ENCODE measurements at places on chromosomes 12 and 14.

DNA sequence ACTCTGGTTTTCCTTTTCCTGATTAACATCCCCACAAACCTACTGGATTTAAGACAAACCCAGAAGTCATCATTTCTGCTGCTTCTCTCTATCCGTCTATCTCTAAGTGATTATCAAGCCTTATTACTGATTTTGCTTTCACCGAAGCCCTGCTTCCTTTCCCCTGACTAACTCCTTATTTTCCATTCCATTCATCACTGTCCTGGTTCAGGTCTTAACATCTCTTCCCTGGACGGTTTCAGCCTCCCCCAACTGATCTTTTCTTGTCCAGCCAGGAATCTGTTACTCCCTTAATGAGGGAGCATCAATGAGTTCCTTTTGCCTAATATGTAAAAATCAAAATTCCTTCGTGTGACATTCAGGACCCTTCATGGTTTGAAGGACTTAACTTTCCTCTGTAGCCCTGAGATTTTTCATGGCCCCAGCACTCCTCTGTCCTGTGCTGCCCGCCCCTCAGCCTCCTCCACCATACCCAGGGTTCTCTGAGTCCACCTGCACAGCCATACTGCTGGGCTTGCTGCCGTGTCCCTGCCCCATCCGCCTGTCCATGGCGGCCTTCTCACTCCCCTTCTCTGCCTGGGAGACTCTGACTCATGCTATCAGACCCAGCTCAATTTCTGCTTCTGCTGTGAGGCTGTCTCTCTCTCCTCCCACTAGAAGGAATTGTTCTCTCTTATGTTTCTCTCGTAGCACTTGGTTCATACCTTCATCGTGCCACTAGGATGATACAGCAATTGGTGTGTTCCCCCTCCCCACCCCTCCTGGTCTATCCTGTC lies 167.8 kb upstream of the HIF1A start:
- peak; percentile 80 for DNase-seq

DNA sequence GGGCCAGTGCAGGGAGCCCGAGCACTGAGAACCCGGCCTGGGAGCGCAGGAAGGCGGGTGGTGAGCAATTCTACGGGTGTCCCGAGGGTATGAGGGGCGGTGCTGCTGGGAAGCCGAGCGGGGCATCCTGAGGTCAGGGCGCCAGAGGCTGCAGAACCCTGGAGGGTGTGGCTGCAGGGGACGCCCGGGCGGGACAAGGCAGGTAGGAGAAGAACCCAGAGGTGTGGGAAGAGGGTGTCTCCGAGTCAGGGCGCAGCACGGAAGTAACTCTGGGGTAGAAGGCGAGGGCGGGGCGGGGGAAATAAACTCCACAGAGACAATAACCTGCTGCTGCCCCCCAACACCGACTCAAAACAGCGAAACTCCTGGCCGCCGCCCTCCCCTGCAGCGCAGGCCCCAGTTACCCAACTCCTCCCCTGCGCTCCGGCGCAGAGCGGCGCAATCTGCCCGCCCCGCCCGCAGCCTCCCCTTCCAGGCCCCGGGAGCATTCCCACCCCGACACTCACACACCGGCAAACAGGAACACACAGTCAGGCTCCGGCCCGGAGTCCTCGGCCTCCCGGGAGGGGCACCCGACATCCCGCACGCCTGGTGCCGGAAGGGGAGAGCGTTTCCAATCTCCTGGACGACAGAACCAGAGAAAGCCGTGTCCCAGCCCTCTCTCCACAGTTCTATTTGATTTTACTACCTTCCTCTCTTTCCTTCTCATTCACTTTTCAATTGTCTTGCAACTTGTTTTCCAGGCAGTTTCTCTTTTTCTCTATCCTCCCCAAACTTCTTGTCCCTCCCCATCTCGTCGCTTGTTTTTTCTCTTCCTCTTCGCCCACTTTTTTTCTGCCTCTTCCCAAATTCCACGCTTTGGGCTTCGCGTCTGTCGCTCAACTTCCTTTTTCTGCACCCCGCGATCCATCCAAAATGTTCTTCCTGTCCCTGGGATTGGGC lies 2.4 kb downstream of the HRK start:
- DNase-seq, result peak; percentile 66

DNA sequence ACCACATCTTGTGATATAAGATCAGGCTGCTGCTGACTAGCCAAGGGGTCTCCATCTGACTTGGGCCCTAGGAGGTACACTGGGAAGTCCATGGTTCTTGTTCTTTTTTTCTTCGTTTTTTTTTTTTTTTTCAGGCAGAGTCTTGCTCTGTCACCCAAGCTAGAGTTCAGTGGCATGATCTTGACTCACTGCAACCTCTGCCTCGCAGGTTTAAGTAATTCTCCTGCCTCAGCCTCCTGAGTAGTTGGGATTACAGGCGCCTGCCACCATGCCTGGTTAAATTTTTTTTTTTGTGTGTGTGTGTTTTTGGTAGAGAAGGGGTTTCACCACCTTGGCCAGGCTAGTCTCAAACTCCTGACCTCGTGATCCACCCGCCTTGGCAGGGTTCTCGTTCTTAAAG lies 178.2 kb downstream of the RMST start:
- DNase-seq, result no peak

GRCh38 chr12:3545121-3545796 lies 54.3 kb downstream of the PRMT8 start:
- peak; percentile 28 for DNase-seq

GRCh38 chr14:42523666-42524065 lies 917.0 kb downstream of the LRFN5 start:
- DNase-seq, result peak; percentile 13

DNA sequence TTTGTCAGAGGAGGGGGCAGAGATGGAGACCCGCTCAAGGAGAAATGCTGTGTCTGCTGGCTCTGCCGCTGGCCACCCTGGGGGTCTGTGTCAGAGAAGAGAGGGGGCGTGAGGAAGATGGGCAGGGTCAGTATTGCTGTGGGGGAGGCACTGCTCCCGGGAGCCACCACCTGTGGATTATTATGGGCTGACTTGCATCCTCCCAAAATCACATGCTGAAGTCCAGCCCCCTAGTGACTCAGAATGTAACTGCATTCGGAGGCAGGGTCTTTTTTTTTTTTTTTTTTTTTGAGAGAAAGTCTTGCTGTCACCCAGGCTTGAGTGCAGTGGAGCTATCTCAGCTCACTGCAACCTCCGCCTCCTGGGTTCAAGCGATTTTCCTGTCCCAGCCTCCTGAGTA lies 12.3 kb downstream of the ABCD4 start:
- DNase-seq, result peak; percentile 20

GRCh38 chr12:32451816-32452215 lies 52.5 kb downstream of the FGD4 start:
- no peak for DNase-seq

- no peak for DNase-seq
Observed at GRCh38 chr12:108568338-108569154, 6.2 kb downstream of the ISCU start.

- peak; percentile 86 for DNase-seq
Observed at GRCh38 chr14:53924753-53925152, 31.9 kb downstream of the BMP4 start.

- no peak for DNase-seq
Observed at GRCh38 chr12:92769124-92769901, 66.5 kb downstream of the PLEKHG7 start.

DNA sequence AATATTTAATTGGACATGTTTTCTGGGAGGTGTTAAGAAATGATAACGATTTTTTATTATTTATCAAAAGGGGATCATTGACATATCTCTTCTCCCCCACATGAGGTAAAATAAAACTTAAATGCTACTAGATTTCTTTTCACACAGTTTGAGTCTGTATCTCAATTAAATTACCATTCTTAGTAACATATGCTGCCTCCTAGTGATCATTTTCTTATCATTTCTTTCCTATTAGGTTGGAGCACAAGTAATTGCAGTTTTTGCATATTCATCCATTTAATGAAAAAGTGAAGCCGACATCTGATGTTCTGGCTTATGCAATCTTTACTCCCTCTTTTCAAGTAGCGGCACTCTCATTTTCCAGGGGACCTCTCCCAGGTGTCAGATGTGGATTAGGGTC lies 24.9 kb downstream of the PUS7L start:
- DNase-seq, result no peak

GRCh38 chr12:77894556-77894955 lies 63.9 kb downstream of the NAV3 start:
- DNase-seq, result no peak

GRCh38 chr14:82239223-82239622 lies 705.6 kb upstream of the SEL1L start:
- no peak for DNase-seq

DNA sequence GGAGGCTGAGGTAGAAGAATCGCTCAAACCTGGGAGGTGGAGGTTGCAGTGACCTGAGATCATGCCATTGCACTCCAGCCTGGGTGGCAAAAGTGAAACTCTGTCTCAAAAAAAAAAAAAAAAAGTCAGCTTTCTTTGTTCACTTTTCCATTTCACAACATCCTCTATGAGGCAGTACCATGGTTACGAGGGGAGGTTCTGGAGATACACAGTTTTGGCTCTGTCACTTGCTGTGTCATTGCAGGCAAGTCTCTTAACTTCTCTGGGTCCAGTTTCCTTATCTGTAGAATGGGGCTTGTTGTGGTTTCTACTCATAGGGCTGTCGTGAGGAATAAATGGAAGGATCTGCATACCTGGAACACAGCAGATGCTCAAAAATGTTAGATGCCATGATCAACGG lies 75.6 kb upstream of the SLC24A4 start:
- no peak for DNase-seq

DNA sequence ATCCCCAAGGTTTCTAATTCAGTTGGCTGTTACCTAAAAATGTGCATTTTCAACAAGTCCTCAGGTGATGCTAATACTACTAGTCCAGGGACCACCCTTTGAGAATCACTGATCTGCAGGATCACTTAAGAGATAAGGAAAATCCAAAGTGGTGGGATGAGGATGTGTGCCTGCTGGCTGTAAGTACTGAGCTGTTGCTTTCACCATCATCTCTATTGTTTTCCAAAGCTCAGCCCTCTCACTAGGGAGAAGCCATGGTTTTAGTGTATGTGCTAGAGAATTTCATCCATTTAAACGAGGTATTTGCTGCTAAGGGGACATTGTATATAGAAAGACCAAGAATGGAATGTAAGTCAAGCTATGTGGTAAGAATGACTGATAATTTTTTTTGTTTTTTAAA lies 202.3 kb downstream of the KIF21A start:
- no peak for DNase-seq

- no peak for DNase-seq
Observed at GRCh38 chr14:29444805-29445204, 482.8 kb downstream of the PRKD1 start.

- DNase-seq, result no peak
Observed at GRCh38 chr12:65084579-65084978, 36.5 kb downstream of the WIF1 start.

DNA sequence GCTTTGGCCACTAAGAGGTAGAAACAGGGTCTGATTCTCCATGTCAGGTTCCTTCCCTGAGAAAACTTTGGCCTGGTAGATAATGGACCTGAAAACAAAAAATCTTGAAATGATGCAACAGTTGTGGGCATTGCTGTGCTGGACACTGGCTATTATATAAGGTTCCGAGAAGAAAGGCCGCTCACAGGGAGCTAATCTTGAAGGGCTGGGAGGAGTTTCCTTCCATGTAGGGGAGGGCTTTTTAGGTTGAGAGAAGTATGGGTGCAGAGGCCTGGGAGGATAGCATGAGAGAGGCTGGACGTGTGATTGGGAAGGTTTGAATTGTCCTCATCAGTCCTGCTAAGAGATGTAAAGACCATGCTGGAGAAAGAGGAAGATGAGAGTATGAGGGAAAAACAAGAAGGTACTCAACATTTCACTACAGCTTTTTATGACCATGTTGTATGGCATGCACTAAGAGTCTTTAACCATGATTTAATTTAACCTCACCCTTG lies 11.6 kb downstream of the LRRK2 start:
- DNase-seq, result no peak

GRCh38 chr12:104747955-104748354 lies 210.1 kb downstream of the SLC41A2 start:
- DNase-seq, result no peak

DNA sequence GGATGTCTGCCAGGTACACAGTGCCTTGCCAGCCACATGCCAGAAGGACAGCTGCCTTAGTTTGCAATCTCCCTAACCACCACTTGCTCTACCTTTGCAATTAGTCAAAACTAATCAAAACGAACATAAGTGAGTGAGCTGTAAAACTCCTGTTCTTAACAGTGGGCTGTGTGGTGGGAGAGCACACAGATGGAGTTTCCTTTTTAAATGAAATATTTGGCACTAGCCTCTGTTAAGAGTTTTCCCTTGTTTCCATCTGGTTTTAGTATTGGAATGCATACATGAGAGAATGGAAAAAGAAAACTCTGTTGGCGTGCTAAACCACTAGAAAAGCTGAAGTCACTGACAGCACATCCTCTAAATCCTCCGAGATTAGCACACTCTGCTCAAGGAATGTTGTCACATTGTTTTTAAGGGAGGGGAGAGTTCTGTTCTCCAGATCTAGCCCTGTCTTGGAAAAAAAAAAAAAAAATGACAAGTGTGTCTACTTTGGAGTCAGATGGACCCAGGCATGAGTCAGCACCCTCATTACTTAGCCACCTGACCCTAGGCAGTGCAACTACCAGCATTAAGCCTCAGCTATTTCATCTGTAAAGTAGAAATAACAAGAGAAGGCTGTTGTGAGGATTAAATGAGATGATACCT lies 83.9 kb downstream of the STXBP6 start:
- DNase-seq, result no peak

GRCh38 chr12:1844661-1845409 lies 24.5 kb downstream of the LRTM2 start:
- DNase-seq, result no peak

GRCh38 chr14:105479431-105480158 lies 5.0 kb downstream of the CRIP2 start:
- DNase-seq, result no peak

DNA sequence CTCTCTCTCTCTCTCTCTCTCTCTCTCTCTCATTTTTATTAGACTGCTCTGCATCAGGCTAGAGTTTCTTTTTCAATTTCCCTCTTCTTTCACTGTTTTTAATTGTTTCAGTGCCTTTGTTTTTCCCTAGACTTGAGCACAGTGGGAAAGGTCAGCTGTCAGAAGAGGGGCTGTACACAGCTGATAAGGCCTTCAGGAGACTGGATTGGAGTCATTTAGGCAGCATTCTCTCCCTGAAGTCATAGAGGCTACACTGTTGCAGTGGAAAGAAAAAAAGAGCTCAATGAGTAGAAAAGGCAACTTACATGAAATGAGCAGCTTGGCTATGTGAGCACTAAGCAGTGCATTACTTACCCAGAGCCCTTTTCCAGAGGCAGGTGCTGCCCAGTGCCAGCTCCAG lies 456.9 kb downstream of the NRXN3 start:
- no peak for DNase-seq

DNA sequence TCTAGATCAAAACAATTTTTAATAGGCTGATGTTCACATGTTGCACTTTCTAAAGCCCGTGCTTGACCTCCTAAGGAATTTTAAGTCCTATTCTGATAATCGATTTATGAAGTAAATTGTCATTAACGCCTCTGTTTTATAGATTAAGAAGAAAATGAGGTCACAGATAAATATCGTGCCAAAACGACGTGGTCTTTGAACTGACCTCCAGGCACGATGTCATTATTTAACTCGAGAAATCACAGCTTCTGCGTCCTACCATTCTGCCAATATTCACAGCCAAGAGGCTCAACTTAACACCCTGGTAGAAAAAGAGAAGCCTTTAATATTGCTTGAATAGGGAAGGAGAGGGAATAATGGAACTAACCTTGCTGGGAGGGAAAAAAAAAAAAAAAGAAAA lies 888 bp upstream of the EEA1 start:
- DNase-seq, result peak; percentile 27
